ENCODE measurements at places on chromosomes 16 and 17. TPM values are rescaled to one million over a fixed set of nuclear protein-coding genes. Genes with fewer than 3 reads are reported as not detected.

DNA sequence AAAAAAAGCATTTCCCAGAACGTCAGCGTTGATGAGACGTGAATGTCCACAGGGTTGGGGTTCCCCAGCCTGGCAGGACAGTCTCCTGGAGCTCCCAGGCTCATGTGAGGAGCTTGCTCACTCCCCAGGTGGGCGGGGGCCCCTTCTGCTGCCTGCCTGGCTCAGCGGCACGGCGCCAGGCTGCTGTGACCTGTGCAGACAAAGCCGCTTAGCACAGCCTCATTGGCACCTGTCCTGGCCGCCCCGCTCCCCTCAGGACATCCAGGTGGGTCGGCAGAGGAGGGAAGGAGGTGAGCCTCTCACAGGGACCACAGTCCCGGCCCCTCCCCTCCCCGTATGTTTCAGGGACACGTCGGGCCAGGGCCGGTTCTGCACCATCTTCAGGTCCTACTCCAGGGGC is 12.9 kb upstream of the WFIKKN1 start:
- ATAC-seq: no peak

DNA sequence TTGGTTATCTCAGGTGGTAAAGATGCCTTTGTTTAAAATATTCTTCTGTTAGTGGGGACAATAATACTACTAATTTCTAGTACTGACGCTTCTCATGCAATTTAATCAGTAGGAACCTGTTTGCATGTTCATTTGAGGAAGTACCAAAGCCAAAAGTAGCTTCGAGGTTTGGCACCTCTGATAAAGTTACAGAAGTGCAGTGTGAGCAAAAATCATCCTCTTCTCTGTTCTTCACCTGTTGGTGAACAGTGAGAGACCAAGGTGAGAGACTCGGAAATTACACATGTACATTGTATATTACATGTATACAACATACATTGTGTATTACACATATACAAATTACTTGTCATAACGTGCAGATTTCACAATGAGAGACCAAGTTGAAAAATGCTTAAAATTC is 404.6 kb downstream of the MAF start:
- no peak for ATAC-seq

- ATAC-seq: peak; percentile 91
These were observed 11.4 kb downstream of the ZNF629 start for GRCh38 chr16:30775392-30776188.

GRCh38 chr16:13041180-13041579 is 139.8 kb downstream of the SHISA9 start:
- ATAC-seq: no peak

- ATAC-seq: no peak
These were observed at the start of gene MYO15B for GRCh38 chr17:75587675-75588595. TSS of gene MYO15B (plus strand) at chr17:75587800. CDS start at chr17:75588058, 258 bp downstream.

- no peak for ATAC-seq
These were observed 767 bp downstream of the RPS6KB1 start for GRCh38 chr17:59893676-59894100.

DNA sequence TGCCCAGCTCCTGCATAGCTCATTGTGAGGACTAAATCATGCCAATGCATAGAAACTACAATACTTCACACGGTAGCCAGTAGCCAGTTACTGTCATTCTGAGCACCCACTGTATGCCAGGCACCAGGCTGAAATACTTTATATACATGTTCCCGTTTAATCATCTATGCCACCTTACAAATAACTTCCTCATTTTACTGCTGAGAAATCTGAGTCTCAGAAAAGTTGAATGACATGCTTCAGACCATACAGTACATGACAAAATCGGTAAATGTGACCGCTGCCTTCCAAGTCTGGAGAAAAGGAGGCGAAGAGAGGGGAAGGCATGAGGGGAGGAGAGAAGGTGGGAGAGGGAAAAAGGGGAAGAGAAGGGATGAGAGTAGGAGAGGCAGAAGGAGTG is 9.2 kb upstream of the TLCD3B start:
- no peak for ATAC-seq

DNA sequence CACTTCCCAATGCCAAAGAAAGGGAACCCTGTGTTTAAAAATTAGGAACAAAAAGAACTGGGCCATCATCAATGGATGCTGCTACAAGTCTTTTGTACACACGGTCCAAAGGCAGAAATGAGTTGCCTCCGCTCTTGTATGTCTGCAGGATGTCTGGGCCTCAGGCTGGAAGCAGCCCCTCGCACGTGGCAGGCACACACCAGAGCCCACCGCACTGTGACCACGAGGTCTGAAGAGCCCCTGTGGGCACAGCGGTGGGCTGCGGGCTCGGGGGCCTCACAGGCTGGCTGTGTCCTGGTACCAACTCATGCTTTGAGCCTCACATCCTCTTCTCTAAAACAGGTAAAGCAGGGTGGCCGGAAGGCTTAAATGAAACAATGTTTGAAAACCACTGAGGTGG is 309.3 kb downstream of the C16orf95 start:
- no peak for ATAC-seq

DNA sequence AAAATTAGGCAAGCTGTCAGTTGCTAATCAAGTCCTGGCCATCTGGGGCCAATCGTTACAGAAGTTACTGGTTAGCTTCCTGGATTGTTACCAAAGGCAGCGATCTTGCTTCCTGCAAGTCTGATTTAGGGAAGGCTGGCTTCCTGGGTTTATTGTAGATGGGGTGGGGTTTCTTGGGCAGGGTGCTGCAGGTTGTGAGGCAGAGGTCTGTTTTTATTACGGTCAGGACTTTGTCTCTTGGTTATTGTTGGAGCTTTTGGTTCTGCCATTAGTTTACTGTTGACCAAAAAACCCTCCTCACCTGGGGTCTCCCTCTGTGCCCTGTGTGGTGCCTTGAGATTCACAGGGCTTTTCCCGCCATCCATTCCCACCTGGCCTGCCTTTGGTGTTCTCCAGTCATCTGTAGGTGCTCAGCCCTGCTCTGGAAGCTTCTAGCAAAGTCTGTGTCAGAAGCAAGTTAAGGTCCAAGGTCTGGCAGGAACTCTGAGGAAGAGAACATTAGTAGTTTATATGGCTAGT is 36.9 kb downstream of the SLC47A1 start:
- ATAC-seq: no peak

GRCh38 chr16:17403156-17403809 is 67.5 kb downstream of the XYLT1 start:
- ATAC-seq: no peak

- no peak for ATAC-seq
These were observed 7.4 kb upstream of the MRPL12 start for GRCh38 chr17:81695801-81696200.

DNA sequence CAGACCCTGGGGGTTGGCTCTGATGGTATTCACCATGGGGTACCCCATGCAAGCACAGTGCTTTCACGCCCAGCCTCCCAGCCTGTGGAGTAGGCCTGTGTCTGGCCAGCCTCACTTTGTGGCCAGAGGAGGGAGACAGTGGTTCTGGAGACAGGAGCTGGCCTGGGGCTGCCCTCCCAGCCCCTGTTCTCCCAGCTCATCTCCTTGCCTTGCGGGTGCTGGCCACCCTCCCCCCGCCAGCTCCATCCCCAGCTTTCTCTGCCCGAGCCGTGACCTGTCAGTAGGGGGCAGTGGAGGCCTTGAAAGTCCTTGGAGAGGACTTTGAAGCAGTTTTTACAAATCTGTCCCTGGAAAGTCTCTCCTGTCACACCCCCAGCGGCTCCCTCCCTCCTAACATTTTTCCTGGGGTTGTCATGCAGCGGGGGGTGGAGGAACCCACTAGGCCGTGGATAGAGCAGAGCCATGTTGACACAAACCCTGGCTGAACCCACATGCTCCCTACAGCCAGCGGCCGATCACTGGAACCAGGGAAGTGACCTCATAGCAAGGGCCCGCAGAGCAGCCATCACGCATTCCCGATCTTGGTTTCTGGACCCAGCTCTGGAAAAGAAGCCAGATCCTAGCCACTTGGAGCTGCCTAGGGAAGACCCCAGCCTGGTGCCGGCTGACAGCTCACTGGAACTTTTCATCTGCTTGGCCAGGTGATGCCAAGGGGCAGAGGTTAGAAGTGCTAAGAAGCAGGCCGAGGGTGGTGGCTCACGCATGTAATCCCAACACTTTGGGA is 289.4 kb downstream of the SEC14L1 start:
- ATAC-seq: peak; percentile 64

GRCh38 chr16:77183137-77183536 is 7.9 kb upstream of the MON1B start:
- ATAC-seq: no peak

GRCh38 chr16:86988920-86989696 is 328.1 kb downstream of the C16orf95 start:
- no peak for ATAC-seq

GRCh38 chr16:57892041-57892440 is 78.9 kb downstream of the CNGB1 start:
- peak; percentile 16 for ATAC-seq

DNA sequence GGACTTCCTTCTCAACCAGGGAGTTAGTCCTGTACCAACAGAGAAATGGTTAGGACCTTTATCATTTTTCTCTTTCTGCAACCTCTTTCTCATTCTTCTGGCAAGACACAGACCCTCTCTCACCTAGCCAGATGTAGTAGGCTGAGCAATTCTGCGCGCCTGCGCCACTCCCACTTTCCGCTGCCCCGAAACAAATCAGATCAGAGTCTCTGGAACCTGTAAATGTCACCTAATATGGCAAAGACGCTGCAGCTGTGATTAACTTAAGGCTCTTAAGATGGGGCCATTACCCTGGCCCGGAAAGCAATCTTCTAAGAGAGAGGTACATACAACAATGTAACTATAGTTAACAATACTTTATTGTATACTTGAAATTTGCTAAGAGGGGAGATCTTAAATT is 94.3 kb upstream of the ASIC2 start:
- ATAC-seq: no peak

DNA sequence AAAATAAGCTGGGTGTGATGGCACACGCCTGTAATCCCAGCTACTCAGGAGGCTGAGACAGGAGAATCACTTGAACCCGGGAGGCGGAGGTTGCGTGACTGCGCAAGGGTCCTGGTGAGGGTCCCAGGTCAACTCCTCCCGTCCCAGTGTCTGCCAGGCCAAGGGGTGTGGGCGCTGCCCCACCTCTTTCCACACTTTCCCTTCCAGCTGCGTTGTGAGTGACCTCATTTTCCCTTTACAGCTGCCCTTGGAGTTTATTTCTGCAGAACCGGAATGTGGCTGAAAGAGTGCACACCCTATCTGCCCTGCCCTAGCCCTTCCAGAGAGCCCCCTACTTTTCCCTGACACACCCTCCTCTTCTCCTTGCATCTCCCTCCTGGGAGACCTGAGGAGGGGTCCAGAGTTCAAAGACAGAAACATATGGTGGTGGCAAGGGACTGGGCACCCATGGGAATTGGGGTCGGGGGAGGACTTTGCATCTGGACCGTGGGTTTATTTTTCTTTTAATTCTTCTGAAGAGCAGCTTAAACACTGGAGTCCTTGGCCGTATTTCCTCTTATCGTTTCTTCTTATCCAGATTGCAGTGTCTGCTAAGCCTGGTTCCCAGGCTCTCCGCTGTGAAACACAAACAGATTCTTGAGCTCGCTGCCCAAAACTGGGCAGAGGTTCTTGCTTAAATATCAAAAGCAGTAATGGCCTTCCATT is 20.9 kb downstream of the MRC2 start:
- ATAC-seq: no peak

The RNF112 gene
- total RNA-seq: 3.1 TPM

The RBFOX1 gene
- total RNA-seq: 22.0 TPM

The PRAC1 gene
- not detected for total RNA-seq

The CENPX gene
- 121 TPM for total RNA-seq

The AGRP gene
- total RNA-seq: 0.44 TPM

The KRTAP3-2 gene
- not detected for total RNA-seq

The TBC1D3I gene
- not detected for total RNA-seq

The CIBAR2 gene
- total RNA-seq: not detected

The MRM1 gene
- 3.8 TPM for total RNA-seq

The CHST4 gene
- total RNA-seq: not detected

The CLEC10A gene
- not detected for total RNA-seq

The KRTAP1-5 gene
- not detected for total RNA-seq

The EVI2B gene
- 1.0 TPM for total RNA-seq

The C16orf74 gene
- 2.3 TPM for total RNA-seq
